NCI-H2029 (cell line): ENCODE measurements at places on chromosomes 1 and 21.

DNA sequence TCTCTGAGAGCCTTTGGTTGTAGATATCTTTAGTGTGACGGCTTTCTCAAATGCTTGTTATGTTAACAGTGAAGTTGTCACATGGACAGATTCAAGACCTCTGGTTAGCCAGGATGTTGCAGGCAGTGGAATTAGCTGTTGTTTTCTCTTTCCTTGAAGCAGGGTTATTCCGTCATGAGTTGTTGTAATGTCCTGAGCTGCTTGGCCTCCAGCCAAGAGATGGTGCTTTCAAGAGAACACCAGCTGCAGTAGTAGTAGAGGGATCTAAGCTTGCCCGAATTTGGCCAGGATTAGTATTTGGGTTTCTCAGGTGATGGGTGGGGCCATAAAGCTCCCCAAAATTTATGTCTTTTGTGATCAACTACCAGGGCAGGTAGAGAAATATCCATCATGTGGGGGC is 13.4 kb downstream of the KCNE1 start:
- peak; percentile 85 for DNase-seq

GRCh38 chr1:10665930-10666850 is 130.3 kb downstream of the CASZ1 start:
- peak; percentile 32 for DNase-seq

DNA sequence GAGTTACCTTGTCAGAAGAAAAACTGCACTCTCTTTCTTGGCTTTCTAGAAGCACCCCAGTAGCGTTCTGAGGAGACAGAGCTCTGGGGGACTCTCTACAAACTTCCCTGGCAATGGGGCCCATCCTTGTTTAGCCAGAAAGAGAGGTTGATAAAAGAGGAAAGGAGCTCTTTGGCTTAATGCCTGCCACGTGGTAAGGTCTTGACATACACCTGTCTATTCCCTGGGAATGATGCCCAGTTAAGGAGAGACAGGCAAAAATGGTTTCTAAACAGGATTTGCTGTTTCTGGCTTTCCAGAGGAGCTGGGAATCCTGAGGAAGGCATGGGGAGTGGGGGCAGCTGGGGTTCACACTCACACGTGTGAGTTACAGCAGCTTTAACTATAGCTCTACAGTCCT is 30.2 kb upstream of the IL20 start:
- DNase-seq, result peak; percentile 85

- DNase-seq, result no peak
Observed at GRCh38 chr1:116340506-116341231, 32.4 kb upstream of the ATP1A1 start.

DNA sequence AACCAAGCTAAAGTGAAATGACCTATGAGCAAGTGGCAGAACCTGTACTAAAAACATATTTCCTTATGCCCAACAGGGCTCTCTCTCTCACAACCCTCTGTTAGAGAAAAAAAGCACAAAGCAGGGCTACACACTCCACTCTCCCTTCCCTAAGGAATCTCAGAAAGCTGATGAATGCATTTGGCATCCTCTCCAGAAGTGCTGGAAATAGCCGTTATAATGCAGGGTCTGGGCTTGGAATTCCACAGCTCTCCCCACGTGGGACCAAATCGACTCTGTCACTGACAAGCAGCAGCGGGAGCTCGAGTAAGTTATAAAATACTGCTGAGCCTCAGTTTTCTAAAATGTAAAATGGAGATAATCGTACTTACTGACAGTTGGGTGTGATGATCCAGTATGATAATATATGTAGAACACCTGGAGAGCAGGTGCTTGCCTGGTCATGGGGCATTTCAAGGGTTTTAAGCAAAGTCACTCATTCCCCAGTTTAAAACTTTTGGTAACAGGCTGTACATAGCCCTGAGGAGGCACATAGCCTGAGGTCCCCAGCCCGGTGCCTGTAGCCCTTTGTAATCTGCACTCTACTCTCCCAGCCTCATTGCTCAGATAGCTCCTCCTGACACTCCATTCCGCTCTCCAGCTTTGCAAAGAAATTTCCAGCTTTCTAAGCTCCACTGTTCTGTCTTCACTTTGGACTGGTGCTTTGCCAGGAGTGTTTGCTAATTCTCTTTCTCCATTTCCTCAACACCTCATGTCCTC is 175.6 kb upstream of the DAB1 start:
- no peak for DNase-seq

DNA sequence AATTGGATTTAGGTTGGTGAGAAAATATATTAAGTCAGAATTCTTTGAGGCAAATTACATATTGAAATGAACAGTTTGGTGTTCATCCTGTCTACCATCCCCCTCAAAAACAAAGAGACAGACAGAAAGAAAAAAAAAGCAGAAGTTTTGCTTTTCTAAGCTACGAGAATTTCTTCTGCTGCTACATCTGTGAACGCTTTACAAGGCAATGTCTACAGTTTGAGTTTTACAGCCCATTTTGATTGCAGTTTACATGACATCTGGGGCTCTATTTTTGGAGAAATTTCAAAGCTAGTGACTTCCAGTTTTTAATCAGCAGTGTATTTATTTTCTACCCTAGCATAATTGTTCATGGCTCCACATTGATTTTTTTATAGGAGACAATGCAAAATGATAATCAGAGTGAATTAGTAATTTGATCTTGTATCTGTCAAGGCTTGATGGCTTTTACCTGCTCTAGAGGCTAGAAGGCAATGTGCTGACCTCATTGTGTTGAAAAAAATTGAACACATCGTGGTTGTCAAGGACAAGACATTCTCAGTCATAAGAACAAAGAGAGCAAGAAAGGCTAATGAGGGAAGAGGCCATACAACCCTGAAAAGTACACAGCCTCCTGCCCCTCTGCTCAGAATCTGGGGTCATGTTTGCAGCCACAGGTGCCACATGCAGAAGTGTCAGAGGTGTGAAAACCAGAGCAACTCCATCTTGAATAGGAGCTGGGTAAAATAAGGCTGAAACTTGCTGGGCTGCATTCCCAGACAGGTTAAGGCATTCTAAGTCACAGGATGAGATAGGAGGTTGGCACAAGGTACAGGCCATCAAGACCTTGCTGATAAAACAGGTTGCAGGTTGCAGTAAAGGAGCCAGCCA is 201.0 kb upstream of the CAMK1G start:
- DNase-seq, result no peak

DNA sequence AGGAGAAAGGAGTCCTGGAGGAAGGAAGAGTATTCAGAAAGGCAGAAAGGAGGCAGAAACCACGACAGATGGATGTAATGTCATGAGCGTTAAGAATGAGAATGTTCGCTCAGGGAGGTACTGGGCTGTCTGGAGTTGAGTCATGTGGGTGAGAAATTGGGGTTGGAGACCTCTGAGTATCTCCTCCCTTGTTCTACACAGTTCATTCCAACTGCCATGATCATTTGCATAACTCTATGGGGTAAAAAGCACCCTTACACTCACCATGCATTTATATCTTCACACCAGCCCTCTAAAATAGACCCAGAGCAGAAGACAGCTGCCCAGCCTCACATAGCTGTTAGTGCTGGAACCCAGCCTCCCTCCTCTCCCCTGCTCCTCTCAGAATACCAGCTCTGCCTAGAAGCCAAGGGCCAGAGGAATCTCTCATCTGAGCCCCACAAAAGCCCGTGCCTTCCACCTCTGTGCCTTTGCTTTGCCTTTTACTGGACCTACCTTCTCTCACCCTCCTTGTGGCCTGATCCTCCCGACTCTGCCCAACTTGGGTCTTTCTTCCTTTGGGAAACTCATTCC is 85.2 kb downstream of the BEND5 start:
- no peak for DNase-seq

DNA sequence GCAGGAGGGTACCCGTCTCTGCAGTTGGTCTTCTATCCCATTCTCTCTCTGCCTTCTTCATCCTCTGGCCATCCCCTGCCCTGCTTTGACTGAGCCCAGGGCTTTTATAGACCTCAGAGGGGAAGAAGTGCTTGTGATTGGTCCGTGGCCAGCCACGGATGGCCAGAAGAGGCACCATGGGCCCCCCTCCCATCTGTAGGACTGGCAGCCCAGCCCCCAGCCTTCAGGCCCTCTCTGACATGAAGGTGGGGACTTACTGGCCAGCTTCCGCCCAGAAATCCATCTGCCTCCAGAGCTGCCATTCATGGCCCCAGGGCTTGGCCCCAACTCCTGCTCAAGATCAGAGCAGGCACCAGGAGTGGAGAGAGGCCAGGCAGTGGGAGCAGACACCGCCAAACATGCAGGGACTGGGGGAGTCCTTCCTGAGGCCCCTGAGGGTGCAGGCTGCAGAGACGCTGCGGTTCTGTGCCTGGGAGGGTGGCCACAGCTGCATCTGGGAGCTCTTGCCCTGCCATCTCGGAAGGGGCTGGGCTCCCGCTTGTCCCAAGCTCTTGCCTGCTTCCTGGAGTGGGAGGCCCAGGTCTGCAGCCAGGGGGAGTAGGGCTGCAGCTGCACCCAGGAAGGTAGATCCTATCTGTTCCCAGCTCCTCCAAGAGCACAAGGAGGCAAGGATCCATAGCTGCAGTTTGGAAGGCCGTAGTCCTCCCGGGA is 698.6 kb upstream of the B3GALT2 start:
- DNase-seq, result no peak

GRCh38 chr1:240575981-240576662 is 35.8 kb downstream of the GREM2 start:
- no peak for DNase-seq

GRCh38 chr1:58919226-58919958 is 135.5 kb upstream of the JUN start:
- no peak for DNase-seq

GRCh38 chr1:31551208-31551607 is 25.1 kb upstream of the TINAGL1 start:
- no peak for DNase-seq

GRCh38 chr1:28926629-28927265 is 12.4 kb downstream of the EPB41 start:
- DNase-seq, result peak; percentile 66
